Stimulated activated CD4-positive, alpha-beta T cell treated with anti-CD3 and anti-CD28 coated beads, Interleukin-1b, Interleukin-23, amount 100 ng/mL, for 4 hours (primary cell): ENCODE measurements at places on chromosomes 12 and 14.

DNA sequence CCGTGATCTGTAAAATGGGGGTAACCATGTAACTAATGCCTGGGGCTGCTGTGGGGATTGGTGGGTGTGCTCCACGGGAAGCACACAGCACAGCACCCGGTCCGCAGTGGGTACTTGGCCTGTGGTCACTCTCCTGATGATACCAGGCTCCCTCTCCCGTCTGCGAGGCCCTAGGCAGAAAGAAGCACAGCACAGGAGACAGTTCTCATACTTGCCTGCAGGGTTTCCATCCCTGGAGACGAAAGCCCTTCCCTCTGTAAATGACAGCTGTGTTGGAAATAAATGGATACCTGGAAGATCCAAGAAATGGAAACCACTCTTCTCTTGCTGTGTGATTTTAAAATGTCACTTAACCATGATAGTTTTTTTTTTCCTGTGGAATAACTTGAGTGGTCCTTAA lies 7.9 kb upstream of the PRMT8 start:
- no peak for DNase-seq

DNA sequence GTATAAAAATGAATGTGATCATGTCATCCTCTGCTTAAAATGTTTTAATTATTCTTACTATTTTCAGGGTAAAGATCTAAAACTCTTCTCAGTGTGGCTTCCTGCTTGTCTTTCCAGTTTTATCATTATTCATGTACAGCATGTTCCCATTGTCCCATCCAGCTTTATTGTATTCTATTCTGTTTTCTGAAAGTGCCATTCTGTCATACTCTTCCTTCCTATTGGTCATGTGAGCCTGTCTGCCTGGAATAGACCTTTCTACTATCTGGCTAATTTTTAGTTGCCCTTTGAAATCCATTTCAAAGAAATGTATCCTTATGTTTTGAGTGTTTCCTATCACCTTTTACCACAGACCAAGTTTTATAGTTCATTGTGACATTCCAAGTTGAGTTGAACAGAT lies 34.9 kb downstream of the PALS1 start:
- no peak for DNase-seq

- no peak for DNase-seq
These were observed 7.2 kb downstream of the EEA1 start for GRCh38 chr12:92921877-92922276.

GRCh38 chr12:25364529-25365339 lies 114.0 kb upstream of the KRAS start:
- peak; percentile 35 for DNase-seq

GRCh38 chr12:6735448-6736191 lies 11.8 kb downstream of the COPS7A start:
- no peak for DNase-seq

DNA sequence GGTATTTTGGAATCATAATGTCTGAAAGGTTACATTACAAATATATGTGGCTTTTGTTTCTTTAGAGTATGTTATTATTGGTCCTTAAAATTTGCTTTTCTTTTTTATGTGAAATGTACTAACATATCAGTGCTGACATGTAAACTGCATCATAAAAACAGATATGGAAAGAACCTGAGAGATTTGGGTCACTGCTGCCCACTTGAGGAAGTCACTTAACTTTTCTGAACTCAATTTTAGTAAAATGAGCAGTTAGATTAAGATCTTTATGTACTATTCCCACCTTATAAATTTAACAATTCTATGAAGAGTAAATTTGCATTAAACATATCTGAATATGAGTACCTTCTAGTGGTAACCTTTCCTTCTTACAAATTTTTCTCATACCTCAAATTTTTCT lies 7.5 kb downstream of the PTGR2 start:
- no peak for DNase-seq

DNA sequence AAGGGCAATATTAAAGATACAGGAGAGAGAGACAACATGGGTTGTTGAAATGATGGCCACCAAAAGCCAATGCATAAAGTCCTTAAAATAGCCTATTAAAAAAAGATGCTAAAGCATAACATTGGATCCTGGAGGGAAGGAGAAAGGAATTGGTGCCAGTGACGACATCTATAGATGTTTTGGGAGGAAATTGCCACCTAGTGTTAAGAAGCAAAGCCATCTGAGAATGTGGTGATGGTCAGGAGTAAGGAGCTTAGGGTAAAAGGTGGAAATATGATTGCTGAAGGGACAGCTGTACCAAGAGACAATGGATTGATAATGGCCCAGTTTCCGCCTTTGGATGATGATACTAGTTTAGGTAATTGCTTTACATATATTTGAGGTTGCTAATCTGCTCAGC lies 85.1 kb downstream of the TMEM30B start:
- no peak for DNase-seq

- no peak for DNase-seq
These were observed 2.0 kb downstream of the PELI2 start for GRCh38 chr14:56120091-56120691.

DNA sequence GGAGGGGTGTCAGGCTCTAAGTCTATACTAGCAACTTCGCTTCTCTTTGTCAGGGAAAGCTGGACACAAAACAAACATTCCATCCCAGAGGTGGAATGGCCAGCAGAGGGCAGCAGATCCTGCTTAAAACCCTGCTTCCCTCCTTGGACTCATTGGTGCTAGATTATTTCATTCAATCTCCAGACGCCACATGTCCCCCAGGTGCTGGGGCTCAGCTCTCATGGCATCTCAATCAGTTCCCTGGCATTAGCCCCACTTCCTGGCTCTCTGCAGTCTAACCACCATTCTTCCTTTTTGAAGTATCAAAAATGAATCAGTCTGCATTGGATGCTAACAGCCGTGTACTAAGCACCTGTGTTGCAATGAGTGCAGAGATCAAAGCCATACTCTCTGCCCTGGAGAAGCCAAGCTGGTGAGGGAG lies 8.1 kb upstream of the PPP1R1A start:
- peak; percentile 44 for DNase-seq

GRCh38 chr14:89498878-89499277 lies 81.8 kb upstream of the FOXN3 start:
- DNase-seq = no peak
